Right cardiac atrium (tissue), 5 donors: ENCODE measurements at places on chromosomes 11 and 22. TPM values are rescaled to one million over a fixed set of nuclear protein-coding genes. Genes with fewer than 3 reads are reported as not detected.

OOSP4B gene
- not detected for total RNA-seq

ARHGEF17 gene
- total RNA-seq = 47.6 TPM

OPCML gene
- total RNA-seq = 2.0 TPM

SLC15A3 gene
- total RNA-seq = 17.4 TPM

DDTL gene
- total RNA-seq = not detected

CABP4 gene
- 1.1 TPM for total RNA-seq

UCP3 gene
- total RNA-seq = 2.5 TPM

OR51L1 gene
- not detected for total RNA-seq

MMP10 gene
- not detected for total RNA-seq

MYOD1 gene
- not detected for total RNA-seq

RFPL1 gene
- total RNA-seq = not detected

TSPAN18 gene
- 236 TPM for total RNA-seq

FAM111B gene
- 0.17 TPM for total RNA-seq

PHLDA2 gene
- total RNA-seq = 0.57 TPM

C11orf65 gene
- total RNA-seq = 0.74 TPM

OR5A1 gene
- not detected for total RNA-seq

CHCHD10 gene
- total RNA-seq = 1,316 TPM

OSM gene
- total RNA-seq = 0.24 TPM

PICK1 gene
- total RNA-seq = 26.5 TPM

KRTAP5-1 gene
- total RNA-seq = not detected

LRRN4CL gene
- 1.4 TPM for total RNA-seq

KREMEN1 gene
- 53.6 TPM for total RNA-seq

HEPACAM gene
- 1.9 TPM for total RNA-seq

SAA4 gene
- total RNA-seq = not detected

OR8D1 gene
- total RNA-seq = not detected

LIF gene
- total RNA-seq = 0.26 TPM

OR51B5 gene
- not detected for total RNA-seq

KCNJ5 gene
- total RNA-seq = 9.3 TPM

FOLR1 gene
- total RNA-seq = not detected

C11orf91 gene
- total RNA-seq = not detected

PAX6 gene
- not detected for total RNA-seq

ENTHD1 gene
- not detected for total RNA-seq

PATE2 gene
- not detected for total RNA-seq

BRSK2 gene
- 2.1 TPM for total RNA-seq

PRG3 gene
- not detected for total RNA-seq

ARHGAP8 gene
- 0.66 TPM for total RNA-seq

WNT7B gene
- total RNA-seq = not detected

F2 gene
- not detected for total RNA-seq

SLC22A8 gene
- total RNA-seq = not detected

RIN1 gene
- 2.1 TPM for total RNA-seq

HTR3B gene
- not detected for total RNA-seq
